ENCODE measurements at places on chromosomes 11 and 22.
A peak's percentile ranks its signal among the peaks of the same experiment; 100 is the strongest.

DNA sequence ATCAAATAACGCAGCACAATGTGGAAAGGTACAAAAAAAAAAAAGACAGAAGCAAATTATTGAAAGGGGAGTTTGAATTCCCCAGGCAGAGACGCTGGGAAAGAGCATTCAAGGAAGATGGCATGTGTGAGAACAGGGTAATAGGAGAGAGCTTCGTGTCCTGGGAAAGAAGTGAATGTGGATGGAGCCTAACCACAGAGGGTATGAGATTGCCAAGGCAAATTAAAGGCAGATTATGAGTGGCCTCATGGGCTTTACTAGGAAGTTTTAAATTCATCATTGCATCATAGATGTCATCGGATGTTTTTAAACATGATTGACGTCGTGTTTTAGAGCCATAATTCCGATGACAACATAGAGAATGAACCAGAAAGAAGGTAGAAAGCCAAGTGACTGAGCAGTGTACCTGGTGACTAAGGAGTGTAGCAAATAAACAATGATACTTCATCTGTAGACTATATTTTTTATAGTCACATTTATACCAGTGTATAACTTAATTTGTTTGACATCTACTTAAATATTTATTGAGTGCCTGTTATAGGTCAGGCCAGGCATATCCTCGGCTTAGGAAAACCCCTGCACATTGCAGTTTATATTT, 151.4 kb downstream of the MSANTD4 start:
- DNase-seq: no peak

DNA sequence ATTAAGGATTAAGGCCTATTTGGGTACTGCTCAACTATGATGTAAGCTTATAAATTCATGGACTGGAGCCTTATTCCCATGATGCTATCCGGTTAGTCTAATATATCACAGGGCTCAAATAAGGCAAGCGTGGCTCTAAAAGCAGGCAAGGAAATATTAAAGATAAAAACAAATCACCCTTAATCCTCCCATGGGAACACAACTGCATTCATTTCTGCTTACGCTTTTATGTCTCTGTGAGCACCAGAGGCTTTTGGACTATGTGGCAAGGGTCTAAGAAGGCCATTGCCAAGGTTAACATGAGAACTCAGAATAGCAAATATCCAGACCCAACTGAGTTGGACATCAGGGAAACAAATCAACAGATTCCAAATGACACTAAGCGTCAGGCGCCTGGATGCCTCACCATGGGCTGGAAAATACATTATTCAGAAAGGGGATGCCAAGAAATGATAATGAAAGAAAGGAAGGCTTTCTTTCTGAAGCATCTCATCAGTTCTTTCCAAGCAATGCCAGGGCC, 138.1 kb downstream of the SLC1A2 start:
- DNase-seq: no peak

DNA sequence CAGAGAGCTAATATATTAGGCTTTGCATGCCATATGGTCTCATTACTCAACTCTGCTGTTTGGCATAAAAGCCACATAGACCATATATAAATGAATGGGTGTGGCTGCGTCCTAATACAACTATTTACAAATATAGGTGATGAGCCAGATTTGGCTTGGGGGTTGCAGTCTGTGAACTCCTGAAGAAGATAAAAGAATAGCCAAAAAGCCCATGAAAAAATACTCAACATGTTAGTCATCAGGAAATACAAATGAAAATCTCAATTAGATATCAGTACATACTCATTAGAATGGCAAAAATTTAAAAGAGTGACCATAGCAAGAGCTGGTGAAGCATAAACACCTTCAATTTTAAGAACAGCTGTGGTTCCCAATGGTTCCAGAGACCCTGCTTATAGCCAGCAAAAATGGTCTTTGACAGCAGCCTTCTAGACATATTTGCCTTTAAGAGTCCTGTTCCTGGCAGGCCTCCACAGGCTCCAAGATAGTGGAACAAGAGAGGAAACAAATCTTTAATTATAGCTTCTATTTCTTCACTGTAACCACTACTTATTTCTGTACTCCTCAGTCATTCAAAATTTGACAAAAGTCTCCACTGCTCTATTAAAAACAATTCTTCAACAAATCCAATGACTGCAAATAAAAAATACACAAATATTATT, 16.1 kb downstream of the C2CD3 start:
- DNase-seq: peak; percentile 56

DNA sequence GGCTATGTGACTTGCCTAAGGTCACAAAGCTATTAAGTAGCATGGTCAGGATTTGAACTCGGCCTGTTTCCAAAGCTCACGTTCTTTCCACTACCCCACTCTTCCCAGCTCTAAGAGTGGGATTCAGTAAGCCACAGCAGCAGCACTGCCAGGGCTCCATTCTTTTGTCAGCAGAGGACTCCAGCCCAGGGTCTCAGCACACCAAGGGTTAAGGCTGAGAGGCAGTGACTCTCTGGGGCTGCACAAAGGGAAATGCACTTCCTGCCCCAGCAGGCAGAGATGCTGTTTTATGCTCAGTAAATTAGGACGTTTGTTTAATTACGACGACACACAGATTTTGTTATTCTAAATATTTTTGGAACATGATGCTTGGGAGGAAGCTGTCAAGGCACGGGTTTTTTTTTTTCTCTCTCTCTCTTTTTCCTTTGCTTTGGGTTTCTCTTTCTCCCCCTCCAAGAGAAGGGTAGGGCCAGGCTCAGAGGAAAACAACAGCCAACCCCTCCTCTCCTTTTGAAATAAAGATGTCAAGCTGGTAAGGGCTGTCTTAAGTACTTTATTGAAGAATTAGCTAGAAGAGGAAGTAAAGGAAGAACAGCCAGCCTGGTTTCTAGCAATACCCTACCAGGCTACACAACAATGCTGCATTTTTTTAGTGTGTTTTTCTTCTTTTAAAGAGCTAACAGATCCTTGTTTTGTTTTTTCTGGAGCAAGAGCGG, 2.8 kb downstream of the MYH9 start:
- peak; percentile 72 for DNase-seq

GRCh38 chr22:49655168-49655812, 172.4 kb downstream of the BRD1 start:
- DNase-seq: no peak

DNA sequence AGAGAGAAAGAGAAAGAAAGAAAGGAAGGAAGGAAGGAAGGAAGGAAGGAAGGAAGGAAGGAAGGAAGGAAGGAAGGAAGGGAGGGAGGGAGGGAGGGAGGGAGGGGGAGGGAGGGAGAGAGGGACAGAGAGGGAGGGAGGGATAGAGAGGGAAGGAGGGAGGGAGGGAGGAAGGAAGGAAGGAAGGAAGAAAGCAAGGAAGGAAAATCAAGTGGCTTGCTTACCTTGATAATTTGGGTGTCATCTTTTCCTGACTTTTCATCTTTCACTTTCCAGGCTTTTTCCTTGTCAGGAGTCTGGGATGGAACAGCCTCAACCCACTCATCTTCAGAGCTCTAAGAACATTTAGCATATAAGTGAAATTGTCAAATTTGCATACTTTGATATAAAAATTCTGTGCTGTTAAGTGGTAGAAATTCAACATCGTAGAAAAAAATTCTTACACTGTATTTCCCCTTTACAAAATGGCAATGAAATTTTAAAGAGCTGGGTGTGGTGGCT, 14.9 kb downstream of the CWF19L2 start:
- DNase-seq: no peak

- DNase-seq: peak; percentile 33
Observed at GRCh38 chr11:88332851-88333250, 4.7 kb downstream of the CTSC start.

DNA sequence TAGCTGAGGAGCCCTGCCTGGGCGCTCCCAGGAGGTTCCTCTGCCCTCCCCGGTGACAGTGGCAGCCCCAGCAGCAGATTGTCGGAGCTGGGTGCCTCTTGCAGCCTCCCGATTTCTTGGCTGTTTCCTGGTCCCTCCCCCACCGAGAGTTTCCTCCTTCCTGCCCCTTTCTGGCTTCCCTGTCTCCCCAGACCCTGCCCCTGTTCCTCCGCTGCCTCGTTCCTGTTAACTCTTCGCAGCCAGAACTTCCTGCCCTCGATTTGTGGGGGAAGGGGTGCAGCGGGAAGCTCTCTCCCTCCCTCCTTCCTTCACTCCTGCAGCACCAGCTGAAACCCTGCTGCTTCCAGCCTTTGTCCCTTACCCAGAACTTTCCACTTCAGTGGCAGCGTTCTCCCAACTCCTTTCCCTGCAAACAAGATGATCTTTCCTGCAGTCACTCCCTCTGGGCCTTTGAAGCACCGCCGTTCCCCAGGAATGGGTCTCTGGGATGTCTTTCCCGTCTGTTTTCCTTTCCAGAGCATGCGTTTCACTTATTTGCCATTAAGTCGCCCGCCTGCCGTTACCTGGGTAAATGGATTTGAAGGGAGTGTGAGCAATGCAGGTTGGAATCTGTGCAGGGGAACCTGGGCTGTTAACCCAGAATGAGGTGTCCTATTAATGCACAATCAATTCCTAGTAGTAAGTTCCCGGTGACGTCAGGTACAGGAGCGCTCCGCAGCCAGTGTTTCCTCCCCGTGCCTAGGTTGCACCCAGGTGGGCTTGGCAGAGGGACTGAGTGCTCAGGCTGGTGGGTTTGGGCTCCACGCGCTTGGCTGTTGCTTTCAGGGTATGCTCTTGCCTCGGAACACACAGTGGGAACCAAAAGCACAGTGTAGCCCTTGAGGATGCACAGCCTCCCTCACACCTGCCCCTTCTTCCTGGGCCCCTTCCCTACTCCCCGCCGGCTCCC, 4.3 kb downstream of the GRK2 start:
- peak; percentile 37 for DNase-seq

DNA sequence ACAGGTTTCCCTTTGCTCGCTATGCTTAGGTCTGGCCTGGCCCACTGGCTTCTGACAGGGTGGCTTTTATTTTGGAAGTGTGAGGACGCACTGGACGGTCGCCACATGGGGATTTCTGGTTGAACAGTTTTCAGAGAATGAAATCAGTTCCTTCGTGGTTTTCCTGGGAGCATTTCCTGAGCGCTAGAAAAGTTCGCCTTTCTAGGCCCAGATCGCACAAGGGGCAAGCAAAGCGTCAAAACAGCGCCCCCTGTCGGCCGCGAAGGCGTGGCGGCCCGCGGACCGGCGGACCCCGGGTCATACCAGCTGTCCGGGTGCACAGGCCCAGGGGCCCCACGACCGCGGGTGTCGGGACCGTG, 12.7 kb upstream of the CYP2R1 start:
- DNase-seq: peak; percentile 63

DNA sequence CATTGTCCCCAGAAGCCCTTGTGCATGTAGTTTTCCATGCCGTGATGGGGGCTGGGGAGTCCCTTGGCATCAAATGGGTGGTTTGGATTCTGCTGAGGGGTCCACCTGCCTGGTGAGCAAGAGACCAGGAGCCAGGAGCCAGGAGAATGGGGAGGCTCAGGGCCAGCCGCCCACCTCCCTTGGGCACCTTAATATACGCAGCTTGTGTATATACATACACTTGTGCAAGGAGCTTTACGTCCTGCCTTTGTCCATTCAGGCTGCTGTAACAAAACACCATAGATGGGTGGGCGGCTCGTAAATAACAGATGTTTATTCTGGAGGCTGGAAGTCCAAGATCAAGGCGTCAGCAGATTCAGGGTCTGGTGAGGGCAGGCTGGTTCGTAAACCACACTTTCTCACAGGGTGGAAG, 62.5 kb downstream of the SMIM38 start:
- no peak for DNase-seq

GRCh38 chr11:90318651-90319050, 95.8 kb upstream of the CHORDC1 start:
- DNase-seq: no peak

GRCh38 chr11:1303126-1303821, 6.2 kb downstream of the TOLLIP start:
- peak; percentile 15 for DNase-seq

DNA sequence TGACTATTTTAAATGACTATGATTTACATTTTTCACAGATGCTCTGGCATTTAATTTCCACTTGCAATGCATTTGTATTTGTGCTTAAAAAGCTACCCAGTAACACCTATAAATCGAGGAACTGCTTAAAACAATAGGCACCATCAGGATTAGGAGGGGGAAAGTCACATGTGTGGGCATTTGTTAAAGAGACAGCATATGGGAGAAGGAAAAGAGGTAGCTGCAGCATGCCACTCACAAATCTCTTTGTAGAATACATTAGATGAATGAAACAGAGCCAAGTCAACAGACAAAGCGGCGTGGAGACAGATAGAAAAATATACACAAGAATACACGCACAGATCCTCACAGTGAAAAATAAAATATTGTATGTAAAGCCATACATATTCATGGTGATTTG, 228.0 kb downstream of the CADM1 start:
- DNase-seq: no peak

- no peak for DNase-seq
Observed at GRCh38 chr22:37324340-37325038, 42.2 kb downstream of the CYTH4 start.

- DNase-seq: peak; percentile 89
Observed at GRCh38 chr22:46007003-46007847, 30.3 kb upstream of the WNT7B start.

DNA sequence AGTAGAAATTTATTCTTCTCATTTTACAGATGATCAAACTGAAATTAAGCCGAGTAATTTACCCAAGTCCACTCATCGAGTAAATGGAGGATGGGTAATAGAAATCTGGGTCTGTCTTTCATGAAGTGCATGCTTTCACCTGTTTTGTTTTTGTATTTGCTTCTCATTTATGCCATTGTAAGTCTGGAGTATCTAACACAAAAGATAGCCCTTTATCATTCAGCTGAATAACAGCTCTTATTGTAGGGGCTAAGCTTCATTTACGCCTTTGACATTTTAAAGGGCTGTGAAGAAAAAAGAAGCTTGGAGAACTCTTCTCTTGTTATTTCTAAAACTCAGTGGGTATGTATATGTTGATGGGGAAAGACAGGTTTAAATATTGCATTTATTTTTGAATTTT, 1196.2 kb upstream of the TENM4 start:
- DNase-seq: no peak

DNA sequence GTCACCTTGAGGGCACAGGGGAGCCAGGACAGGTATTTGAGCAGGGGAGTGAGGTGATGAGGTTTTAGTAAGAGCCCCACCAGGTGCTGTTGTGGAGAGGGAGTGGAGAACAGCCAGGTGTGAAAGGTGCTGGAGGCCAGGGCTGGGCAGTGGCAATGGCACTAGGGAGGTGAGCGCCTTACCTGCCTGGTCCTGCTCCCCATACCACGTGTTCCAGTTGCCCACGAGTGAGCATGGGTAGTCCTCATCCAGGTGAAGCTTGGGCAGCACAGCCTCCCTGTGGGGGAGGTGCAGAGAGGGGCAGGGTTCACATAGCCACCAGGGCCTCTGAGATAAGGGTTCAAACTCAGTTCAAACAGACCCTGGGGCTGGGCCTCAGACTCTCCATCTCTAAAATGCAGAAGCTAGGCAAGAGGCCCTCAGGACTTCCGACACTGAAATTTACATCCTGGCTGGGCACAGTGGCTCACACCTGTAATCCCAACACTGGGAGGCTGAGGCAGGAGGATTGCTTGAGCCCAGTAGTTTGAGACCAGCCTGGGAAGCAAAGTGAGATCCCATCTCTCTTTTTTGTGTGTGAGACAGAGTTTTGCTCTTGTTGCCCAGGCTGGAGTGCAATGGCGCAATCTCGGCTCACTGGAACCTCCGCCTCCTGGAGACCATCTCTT, 11.8 kb downstream of the NIPSNAP1 start:
- DNase-seq: no peak

- no peak for DNase-seq
Observed at GRCh38 chr11:27039873-27040272, 742 bp upstream of the BBOX1 start.

GRCh38 chr11:48154151-48154550, 62.5 kb upstream of the OR4B1 start:
- DNase-seq: peak; percentile 72

- DNase-seq: peak; percentile 56
Observed at GRCh38 chr11:68383976-68384501, 71.6 kb downstream of the LRP5 start.

- DNase-seq: no peak
Observed at GRCh38 chr11:36408498-36409136, 101.5 kb downstream of the TRAF6 start.
